ENCODE measurements at places on chromosomes 1 and 21.

DNA sequence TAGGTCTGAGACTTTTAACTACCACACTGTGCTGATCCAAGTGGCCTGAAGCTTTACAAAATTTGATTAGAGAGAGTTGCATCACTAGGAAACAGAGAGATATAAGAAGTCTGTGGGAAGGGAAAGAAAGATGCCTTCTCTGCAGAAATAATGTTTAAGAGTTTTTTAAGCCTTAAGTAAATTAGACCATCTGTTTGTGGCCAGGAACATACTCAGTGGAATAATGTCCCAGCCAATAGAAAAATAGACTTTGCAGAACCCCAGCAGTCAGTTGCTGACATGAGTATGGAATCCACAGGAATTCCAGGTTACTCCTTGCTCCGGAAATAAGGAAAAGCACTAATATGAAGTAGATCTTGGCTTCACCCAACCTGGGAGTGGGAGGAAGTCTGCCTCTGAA lies 144.8 kb downstream of the ST6GALNAC5 start:
- DNase-seq, result no peak

DNA sequence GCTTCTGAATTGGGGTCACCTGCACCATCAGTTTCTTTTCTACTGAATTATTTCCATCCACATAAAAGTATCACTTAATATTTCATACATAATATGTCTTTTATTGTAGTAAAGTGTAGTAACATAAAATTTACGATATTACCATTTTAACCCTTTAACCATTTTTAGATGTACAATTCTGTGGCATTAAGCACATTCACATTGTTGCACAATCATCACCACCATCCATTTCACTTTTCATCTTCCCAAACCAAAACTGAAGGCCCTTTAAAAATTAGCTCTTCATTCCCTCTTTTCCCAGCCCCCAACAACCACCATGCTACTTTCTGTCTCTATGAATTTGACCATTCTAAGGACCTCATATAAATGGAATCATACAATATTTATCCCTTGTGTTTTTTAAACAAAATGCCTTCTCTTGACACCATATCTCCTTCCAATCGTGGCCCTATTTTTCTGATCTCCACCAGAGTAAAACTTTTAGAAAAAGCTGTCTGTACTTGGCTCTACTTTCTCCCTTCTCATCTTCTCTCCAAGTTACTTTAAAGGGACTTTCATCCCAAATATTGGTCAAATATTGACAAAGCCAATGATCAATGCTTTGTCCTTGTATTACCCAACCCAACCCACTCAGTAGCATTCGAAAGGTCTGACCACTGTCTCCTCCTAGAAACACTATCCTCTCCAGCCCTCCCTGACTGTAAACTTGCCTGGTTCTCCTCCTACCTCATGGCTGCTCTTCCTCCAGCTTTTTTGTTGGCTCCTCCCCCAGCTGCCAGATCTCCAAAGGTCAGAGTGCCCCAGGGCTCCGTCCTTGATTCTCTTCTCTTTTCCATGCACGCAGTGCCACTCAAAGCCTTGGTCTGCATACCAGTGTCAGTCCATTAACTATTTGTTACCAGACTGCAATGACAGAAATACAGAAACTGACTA lies 44.7 kb downstream of the SLC30A10 start:
- no peak for DNase-seq

GRCh38 chr1:59057796-59058195 lies 239.1 kb upstream of the FGGY start:
- no peak for DNase-seq

DNA sequence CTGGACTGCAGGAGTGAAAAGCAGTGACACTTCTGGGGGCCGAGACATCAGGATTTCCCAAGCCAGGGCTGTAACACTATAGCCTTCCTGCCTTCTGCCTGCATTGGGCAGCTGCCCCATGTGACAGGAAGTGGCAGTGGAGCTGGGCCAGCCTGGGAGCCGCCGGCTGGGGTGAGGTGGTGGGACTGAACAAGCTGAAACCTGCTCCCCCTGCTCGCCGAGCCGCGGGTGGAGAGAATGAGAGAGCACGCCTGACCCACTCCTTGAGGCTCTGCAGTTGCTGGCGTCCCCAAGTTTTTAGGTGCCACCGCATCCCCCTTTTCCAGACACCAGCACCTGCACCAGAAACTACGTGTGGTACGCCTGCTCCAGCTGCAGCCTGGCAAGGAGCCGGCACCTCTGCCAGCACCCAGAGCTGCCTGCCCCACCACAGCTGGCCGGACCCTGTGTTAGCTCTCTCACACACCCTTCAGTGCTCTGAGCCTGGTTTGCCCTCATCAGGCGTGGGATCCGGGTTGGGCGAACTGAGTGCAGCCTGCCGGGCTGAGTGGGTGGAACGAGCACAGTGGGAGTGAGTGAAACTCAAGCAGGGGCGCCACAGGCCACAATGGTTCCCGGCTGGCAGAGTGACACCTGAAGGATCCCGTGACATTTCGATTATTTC lies 119.4 kb downstream of the AKT3 start:
- DNase-seq, result no peak

DNA sequence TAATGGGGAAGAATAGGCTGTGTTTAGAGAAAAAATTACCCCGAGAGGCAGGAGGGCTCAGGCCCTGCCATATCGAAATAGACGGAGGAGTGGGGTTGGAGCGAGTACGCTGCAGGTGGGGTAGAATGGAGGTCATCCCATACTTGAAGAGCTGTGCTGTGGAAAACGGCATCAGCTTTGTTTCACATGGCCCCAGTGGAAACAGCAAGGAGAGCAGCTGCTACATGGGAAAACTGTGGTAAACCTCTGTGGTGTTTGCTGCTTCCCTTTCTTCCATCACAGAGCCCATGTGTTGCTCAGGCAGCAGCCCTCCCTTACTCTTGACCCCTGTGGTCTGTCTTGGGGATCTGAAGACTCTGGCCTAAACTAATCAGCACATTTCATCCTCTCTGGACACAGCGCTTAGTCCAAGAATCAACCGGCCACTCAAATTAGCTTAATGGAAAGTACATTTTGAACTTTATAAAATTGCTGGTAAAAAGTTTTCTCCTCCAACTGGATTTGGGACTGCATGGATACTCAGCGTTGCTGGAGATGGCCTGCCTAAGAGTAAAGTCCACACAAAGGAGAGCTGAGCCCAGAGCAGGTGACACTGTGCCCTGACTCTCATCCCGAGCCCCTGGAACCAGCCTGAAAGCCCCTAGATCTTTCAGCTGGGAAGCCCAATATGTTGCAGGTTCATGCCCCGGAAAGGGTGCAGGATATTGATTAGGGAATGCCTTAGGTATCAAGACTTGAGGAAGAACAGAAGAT lies 127.1 kb upstream of the GADD45A start:
- no peak for DNase-seq

DNA sequence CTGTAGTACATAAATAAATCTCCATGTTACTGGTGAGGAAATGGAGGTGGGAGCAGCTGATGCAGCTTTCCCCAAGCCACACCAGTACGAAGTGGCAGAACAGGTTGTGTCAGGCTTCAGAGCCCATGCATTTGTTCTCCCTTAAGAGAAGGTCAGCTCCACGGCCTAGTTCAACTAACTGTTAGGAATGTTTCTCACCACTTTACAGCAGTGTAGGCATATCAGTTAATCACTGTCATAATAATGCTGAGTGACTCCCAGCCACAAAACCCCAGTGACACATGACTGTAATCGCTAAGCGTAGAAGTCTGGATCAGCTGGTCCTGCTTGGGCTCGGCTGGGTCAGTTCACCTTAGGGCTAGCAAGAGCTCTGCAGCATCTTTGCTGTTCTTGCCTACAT lies 90.4 kb downstream of the VPS26C start:
- no peak for DNase-seq

DNA sequence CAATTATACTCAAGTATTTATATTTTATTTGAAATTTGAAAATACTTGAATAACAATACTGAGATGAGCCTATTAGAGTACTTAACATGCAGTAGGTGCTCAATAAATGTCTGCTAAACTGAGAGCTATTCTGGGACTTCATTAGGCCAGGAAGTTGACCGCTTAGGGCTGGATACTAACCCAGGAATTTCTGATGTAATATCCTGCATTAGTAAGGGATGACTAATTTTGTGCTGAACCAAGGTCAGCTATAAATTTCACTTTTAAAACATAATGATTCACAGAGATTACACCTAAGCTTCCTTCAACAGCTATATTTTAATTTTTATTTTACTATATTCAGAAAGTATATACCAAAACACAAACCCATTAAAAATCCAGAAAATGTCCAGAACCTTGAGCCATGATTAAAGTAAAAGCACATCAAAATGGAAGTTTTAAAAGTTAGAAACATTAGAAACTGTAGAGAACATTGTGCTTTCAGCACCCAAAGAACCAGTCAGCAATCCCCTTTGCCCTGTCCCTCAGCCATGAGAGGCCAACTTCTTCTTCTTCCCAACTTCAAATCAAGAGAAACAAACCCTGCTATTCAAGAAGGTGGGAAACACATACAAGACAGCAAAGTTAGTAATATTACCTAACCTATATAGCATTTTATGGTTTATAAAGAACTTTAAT lies 35.4 kb downstream of the WNT2B start:
- no peak for DNase-seq

DNA sequence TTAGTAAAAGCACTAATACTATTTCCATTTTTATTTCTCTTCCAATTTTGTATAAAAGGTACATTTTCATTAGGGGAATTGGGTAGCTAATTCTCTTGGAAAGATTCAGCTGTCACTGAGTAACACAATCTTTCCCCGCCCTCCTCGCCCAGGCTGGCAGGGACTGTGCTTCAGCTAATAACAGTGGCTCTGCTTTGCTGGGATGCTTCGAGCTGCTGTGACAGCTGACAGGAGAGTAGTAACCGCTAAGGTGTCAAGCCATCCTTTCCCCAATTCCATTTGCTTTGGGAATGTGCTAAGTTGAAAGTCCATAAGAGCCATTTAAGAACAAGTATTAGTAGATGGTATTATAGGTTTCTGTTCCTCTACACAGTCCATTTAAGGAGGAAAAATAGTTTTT lies 106.7 kb upstream of the NRIP1 start:
- no peak for DNase-seq

DNA sequence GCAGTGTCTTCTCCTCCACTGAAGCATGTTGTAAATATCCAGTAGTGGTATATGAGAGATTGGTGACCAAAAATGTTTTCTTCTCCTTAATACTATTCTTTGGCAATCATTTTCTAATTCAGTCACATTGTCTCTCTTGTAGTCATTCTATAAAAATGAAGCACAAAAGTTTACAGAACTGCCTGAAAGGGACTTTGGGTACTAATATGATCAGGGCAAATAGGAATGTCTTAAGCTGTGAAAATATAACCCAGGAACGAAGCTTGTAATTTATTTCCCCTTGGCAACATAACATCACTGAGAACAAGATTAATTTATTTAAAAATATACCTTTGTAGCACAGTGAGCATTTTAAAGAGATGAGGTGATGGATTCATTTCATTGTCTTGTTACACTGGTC lies 4.9 kb downstream of the B3GALT2 start:
- DNase-seq, result no peak

- no peak for DNase-seq
Measured at GRCh38 chr1:40630488-40631223, 34.8 kb downstream of the RIMS3 start.

DNA sequence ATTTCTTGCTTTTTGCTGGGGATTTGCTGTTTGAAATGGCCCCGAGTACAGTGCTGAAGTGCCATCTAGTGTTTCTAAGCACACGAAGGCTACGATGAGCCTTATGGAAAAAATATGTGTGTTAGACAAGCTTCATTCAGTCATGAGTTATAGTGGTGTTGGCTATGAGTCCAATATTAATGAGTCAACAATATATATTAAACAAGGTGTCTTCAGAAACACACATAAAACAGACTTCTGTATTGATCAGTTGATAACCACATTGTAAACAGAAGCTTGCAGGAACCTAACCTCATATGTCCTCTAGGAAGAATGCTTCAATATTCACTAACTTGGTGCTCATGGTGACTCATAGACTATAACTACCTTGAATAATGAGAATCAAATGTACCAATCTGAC lies 1.7 kb upstream of the GJB5 start:
- no peak for DNase-seq

DNA sequence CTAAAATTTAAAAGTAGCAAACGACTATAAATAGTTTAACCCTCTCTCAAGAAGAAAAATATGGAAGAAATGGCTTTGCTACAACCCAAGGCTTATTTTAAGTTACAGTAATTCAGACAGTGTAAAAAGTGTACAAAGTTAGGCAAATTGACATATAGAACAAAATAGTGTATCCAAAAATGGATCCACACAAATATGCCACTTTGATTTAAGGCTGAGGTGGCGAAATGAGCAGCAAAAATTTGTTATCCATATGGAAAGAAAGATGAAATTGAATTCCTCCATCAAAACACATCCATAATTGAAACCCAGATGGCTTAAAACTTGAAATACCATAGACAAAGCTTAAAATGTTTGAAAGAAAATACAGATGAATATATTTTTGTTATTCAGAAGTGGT lies 540.8 kb downstream of the BRINP3 start:
- DNase-seq, result no peak

DNA sequence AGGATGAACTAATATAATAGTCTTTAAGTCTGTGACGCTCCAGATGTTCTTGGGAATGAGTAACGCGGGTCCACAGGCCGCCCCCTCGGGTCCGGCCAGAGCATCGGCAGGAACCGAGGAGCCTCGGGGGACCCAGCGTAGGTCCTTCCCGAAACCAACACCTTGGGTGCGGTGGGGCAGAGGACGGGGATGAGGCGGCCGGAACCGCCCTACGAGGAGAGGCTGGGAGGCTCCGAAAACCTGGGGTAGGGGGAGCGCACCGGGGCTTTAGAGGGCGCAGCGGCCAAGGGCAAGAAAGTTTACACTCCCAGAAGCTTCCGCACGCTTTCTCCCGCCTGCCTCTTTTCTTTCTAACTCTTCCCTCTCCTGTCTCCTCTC lies 7.1 kb downstream of the DMRTA2 start:
- DNase-seq, result no peak

- no peak for DNase-seq
Measured at GRCh38 chr1:155177192-155177917, 3.7 kb downstream of the TRIM46 start.

GRCh38 chr1:204989266-204990058 lies 53.5 kb upstream of the CNTN2 start:
- peak; percentile 54 for DNase-seq

All from NCI-H187 treated with DMSO at 0.1 percent for 48 hours (cell line).